ENCODE measurements at places on chromosomes 4 and X. TPM values are rescaled to one million over a fixed set of nuclear protein-coding genes. Genes with fewer than 3 reads are reported as not detected.

Gene PASD1
- not detected for total RNA-seq

DNA sequence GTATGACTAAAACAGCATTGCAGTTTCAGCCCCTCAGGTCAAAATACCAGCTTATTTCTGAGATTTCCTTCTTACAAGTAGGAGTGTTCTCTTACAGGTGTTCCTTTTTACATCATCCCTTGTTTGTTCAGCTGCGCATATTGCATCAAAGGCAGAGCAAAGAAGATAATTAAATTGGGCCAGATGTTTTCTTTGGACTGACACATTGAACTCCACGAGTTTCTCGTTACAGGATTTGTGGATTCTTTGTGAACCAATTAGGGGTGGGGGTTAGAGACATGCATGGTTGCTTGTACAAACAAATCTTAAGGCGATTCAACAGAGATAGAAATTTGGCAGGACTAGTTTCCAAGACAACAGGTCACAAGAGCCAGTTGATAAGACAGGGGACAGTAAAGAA, 95.7 kb downstream of the SPANXN4 start:
- no peak for DNase-seq

DNA sequence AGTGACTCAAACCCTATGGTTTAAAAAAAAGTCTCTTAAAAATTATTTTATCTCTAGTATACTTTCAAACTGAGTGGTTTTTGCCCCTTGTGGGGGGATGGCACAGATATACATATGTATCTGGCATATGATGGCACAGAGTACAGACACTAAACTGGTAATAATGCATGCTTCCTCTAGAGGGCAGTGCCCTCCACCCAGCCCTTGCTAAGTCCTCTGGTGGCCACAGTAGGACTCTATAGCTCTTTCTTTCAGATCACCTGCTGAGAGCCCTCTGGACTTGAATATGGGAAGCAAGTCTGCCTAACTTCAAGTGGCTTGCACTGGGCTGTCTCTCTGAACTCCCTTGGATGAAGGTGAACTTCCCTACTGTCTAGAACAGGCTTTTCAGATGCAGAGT, 66.3 kb downstream of the TSPAN7 start:
- DNase-seq = peak; percentile 7

- peak; percentile 56 for DNase-seq
Measured at GRCh38 chr4:168693750-168694490, 197.1 kb downstream of the PALLD start.

Data from fibroblast of villous mesenchyme (primary cell).